ENCODE measurements at places on chromosomes 5 and 9. TPM values are rescaled to one million over a fixed set of nuclear protein-coding genes. Genes with fewer than 3 reads are reported as not detected.

ENTPD2 gene
- 0.55 TPM for total RNA-seq

DNA sequence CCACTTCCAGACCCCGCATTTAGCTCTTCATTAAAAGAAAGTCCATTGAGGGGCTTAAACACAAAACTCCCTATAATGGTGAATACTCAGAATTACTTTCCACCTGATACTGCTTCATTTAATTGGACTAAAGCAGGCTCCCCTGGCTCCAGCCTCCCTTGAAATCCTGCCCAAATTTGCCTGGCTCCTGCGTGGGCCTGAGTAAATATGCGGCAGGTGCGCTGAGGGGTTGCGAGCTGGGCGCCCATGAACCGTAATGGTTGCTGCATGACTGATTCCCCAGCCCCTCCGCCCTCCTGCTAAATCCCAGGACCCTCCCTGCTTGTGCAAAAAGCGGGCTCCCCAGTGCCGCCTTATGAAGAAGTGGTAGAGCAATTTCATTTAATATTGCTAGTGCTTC is 639.7 kb downstream of the BNC2 start:
- no peaks in the 10 kb centered on the region for H3K27me3 ChIP-seq
- no peak for DNase-seq
- H3K4me1 ChIP-seq = no peaks in the 10 kb centered on the region

- no peaks in the 10 kb centered on the region for H3K36me3 ChIP-seq
- DNase-seq = no peak
- H3K4me1 ChIP-seq = no peaks in the 10 kb centered on the region
- no peak overlapping the region for H3K27ac ChIP-seq
These were observed 127.4 kb upstream of the ADRA1B start for GRCh38 chr5:159788835-159789331.

NEURL1B gene
- total RNA-seq = 7.5 TPM

DNA sequence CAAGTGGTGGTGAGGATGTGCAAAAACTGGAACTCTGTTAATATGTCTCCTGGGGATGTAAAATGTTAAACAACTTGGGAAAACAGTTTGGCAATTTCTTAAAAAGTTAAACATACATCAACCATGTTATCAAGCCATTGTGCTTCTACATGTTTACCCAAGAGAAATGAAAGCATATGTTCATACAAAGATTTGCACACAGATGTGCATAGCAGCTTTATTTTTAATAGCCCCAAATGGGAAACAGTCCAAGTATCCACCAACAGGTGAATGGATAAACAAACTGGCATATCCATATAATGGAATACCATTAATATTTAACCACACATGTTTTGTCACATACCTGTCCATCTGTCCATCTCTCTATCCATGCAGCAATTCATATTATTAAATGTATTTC is 6.2 kb downstream of the VPS13A start:
- H3K4me3 ChIP-seq = no peak overlapping the region
- no peak for DNase-seq
- peaks cover 4% of the 10 kb centered on the region for H3K4me1 ChIP-seq
- H3K27ac ChIP-seq = no peak overlapping the region

ENC1 gene
- 389 TPM for total RNA-seq

GRCh38 chr5:167063788-167064187 is 1227.7 kb upstream of the WWC1 start:
- no peaks in the 10 kb centered on the region for H3K27me3 ChIP-seq
- no peak for DNase-seq
- no peaks in the 10 kb centered on the region for H3K36me3 ChIP-seq

- no peaks in the 10 kb centered on the region for H3K36me3 ChIP-seq
- peaks cover 21% of the 10 kb centered on the region for H3K4me1 ChIP-seq
- H3K27ac ChIP-seq = peak overlapping the region; percentile 58
- H3K27me3 ChIP-seq = no peaks in the 10 kb centered on the region
- no peak overlapping the region for H3K4me3 ChIP-seq
These were observed 438.2 kb downstream of the ARHGEF28 start for GRCh38 chr5:74064225-74064624.

GRCh38 chr9:105193560-105193959 is 50.9 kb upstream of the SLC44A1 start:
- H3K4me3 ChIP-seq = no peak overlapping the region
- H3K4me1 ChIP-seq = no peaks in the 10 kb centered on the region
- H3K27me3 ChIP-seq = no peaks in the 10 kb centered on the region
- no peak for DNase-seq
- no peaks in the 10 kb centered on the region for H3K36me3 ChIP-seq
- H3K27ac ChIP-seq = no peak overlapping the region

DNA sequence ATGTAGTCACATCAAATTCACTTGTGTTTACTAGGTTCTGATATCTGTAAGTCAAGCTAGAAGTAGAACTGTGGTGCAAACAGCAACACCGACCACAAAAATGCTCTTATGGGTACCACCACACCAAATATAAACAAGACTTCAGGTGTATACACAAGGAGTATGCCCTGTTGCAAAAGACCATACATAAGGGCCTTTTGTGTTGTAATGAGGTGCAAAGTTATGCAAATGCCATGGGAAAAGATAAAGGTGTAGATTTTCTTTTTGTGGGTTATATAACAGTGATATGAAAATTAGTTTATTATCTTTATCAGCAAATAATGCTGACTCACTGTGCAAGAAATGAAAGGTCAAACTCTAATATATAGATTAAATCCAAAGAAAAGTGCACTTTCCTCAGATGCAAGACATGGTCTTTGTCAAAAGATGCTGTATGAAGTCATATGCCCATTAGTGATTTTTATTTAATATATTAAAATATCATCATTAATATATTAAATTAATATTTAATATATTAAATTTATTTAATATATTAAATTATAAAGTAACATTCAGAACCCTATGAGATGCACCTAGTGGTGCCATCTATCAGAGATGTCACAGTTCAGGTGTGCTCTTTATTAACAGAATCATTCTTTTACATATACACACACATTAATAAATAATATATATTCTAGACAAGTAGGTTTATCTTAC is 26.7 kb upstream of the ALDH1A1 start:
- DNase-seq = no peak
- H3K27me3 ChIP-seq = no peaks in the 10 kb centered on the region
- H3K4me3 ChIP-seq = no peak overlapping the region
- no peaks in the 10 kb centered on the region for H3K4me1 ChIP-seq
- H3K36me3 ChIP-seq = no peaks in the 10 kb centered on the region
- H3K27ac ChIP-seq = no peak overlapping the region

DNA sequence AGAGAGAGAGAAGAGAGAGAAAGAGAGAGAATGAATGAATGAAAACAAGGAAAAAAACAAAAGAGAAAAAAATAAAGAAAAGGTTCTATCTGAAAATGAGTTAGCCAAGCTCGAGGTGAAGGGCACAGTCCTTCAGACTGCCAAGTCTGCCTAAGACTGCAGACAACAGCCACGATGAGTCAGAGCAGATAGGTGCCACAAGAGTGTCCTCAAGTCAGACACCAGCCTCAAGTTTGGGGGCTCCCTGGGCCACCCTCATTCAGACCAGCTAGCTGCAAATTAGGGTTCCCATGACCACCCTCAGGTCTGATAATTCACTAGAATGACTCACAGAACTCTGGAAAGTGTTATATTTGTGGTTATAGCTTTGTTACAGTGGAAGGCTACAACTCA is 13.9 kb upstream of the HABP4 start:
- no peaks in the 10 kb centered on the region for H3K36me3 ChIP-seq
- no peak overlapping the region for H3K4me3 ChIP-seq
- DNase-seq = peak; percentile 22
- H3K27me3 ChIP-seq = no peaks in the 10 kb centered on the region
- no peak overlapping the region for H3K27ac ChIP-seq
- H3K4me1 ChIP-seq = no peaks in the 10 kb centered on the region

ACTBL2 gene
- 11.6 TPM for total RNA-seq

DNA sequence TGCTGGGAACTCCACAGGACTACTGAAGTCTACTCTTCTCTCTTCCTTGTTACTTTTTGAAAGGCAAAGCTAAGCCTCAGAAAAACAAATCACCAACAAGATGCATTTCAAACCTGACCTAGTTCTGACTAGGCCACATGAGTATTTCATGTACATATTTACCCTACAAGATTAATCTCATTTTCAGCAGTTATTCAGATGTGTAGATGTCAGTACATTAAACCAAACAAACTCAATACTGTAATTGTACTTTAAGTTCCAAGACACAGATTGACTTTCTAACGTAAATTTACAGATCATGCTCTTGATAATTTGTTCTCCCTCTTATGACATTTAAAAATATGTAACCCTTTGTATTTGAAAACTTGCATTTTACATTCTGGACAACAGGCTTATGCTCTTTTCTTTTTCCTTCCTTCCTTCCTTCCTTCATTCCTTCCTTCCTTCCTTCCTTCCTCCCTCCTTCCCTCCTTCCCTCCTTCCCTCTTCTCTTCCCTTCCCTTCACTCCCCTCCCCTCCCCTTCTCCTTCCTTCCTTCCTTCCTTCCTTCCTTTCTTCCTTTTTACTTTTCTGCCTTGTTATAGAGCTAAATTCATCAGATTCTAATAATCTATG is 1653.4 kb downstream of the EFNA5 start:
- no peaks in the 10 kb centered on the region for H3K36me3 ChIP-seq
- H3K27me3 ChIP-seq = no peaks in the 10 kb centered on the region
- H3K27ac ChIP-seq = no peak overlapping the region
- DNase-seq = no peak
- peaks cover 2% of the 10 kb centered on the region for H3K4me1 ChIP-seq
- H3K4me3 ChIP-seq = no peak overlapping the region

DNA sequence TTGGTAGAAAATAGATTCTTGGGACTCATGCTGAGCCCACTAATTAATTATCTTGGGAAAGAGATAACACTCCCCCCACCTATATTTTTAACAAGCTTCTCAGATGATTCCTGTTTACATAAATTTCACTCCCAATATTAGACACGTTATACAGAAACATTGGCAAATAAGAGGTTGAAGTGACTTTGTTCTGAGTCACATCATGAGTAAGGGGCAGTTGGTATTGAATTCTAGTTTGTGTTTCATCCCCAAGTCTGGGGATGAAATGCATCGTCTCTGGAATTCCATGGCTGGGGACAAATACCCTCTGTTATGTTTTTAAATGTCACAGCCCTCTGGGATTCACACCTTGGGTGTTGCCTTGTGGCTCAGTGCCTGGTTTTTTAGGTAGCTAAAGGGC is 41.0 kb downstream of the BASP1 start:
- peaks cover 14% of the 10 kb centered on the region for H3K36me3 ChIP-seq
- peak; percentile 45 for DNase-seq

IL5 gene
- not detected for total RNA-seq

ZNF354C gene
- 3.3 TPM for total RNA-seq

GRCh38 chr5:35230038-35230611 is at the start of gene PRLR:
Gene PRLR, minus strand, starts transcription at chr5:35230487. Its CDS starts 140,867 bp downstream, at chr5:35089620.
- no peak for DNase-seq
- no peak within 1 kb of the TSS for H3K27ac ChIP-seq
- no peaks in the 10 kb centered on the region for H3K36me3 ChIP-seq
- H3K27me3 ChIP-seq = peaks cover 46% of the 10 kb centered on the region

GRCh38 chr9:130308081-130308571 is 42.6 kb downstream of the HMCN2 start:
- H3K4me1 ChIP-seq = no peaks in the 10 kb centered on the region
- H3K36me3 ChIP-seq = no peaks in the 10 kb centered on the region
- H3K4me3 ChIP-seq = no peak overlapping the region
- H3K27me3 ChIP-seq = peaks cover 5% of the 10 kb centered on the region
- DNase-seq = no peak
- H3K27ac ChIP-seq = no peak overlapping the region

IFNA2 gene
- total RNA-seq = not detected

DNA sequence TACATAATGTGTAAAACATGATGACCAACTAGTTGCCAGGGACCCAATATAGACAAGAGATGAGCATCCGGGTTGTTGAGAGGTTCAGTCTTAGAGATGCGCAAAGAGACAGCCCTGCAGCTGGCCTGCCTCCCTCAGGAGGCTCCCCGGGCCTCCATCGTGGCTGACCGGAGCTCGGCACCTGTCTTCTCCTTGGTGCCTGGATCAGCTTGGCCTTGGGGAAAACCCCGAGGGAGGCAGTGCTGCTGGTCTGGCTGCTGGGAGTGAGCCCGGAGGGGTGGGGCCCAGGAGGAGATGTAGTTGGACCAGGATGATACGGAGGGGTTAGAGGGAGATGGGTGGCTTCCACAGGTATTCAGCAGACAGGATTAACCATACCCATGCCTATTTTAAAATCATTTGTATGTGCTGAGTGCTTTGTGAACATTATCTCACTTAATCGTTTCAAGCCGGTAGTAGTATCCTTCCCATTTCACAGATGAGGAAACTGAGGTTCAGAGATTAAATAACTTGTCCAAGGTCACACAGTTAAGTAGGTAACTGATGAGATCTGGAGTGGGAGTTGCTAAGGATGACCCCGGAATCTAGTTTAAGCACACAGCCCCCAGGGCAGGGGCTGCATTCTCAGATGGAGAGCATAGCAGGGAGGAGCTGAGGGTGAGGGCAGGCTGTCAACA is 173.8 kb downstream of the COL23A1 start:
- H3K27me3 ChIP-seq = no peaks in the 10 kb centered on the region
- H3K36me3 ChIP-seq = no peaks in the 10 kb centered on the region
- H3K4me1 ChIP-seq = peaks cover 3% of the 10 kb centered on the region
- H3K4me3 ChIP-seq = no peak overlapping the region
- no peak for DNase-seq
- no peak overlapping the region for H3K27ac ChIP-seq

GRCh38 chr5:33557605-33558004 is 116.8 kb downstream of the TARS1 start:
- peaks cover 11% of the 10 kb centered on the region for H3K36me3 ChIP-seq
- H3K4me1 ChIP-seq = no peaks in the 10 kb centered on the region
- H3K27ac ChIP-seq = no peak overlapping the region
- H3K27me3 ChIP-seq = no peaks in the 10 kb centered on the region
- DNase-seq = no peak
- H3K4me3 ChIP-seq = no peak overlapping the region

DNA sequence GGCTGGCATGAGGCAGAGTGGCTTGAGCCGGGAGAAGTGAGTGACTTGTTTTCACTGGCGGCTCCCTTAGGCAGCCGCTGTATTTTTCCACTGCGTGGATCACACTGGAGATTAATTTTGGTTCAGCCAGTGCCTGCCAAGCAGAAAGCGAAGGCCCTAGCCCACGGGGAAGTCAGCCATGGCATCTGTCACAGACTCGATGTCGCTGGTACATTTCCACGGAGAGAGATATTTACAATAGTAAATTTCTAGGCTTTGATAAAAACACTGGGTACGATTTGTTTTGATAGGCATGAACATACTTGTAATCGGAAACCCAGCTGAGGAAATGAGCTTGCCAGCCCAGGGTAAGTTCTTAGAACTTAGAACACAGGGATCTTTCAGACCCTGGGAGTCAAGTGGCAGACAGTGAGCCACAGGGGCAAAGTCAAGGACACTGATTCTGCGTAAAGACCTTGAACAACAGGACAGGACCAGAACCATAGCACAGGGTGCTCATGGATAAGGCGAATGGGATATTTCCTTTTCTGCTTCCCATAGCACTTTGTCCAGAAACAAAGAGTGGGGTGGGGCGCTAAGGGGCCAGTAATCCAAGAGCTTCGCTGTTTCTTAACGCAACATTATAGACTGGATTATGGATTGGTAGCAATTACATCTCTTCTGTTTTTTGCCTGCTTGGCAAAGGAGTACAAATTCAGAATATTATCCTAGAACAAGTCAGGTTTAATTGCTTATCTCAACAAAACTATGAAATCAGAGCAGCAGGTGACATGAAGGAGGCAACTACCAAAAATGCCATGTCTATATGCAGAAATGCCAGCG is 4.5 kb downstream of the DUSP1 start:
- H3K27ac ChIP-seq = peak overlapping the region; percentile 95
- H3K4me1 ChIP-seq = peaks cover 31% of the 10 kb centered on the region
- peak overlapping the region; percentile 96 for H3K4me3 ChIP-seq

GRCh38 chr5:54601411-54602230 is 84.1 kb downstream of the SNX18 start:
- H3K27me3 ChIP-seq = no peaks in the 10 kb centered on the region
- H3K27ac ChIP-seq = no peak overlapping the region
- peak; percentile 36 for DNase-seq
- no peaks in the 10 kb centered on the region for H3K36me3 ChIP-seq
- H3K4me1 ChIP-seq = no peaks in the 10 kb centered on the region

ACSL6 gene
- total RNA-seq = not detected

Data from astrocyte (in vitro differentiated cells and primary cell).